Omental fat pad (tissue), 4 donors: ENCODE measurements at places on chromosomes 7 and 10.

DNA sequence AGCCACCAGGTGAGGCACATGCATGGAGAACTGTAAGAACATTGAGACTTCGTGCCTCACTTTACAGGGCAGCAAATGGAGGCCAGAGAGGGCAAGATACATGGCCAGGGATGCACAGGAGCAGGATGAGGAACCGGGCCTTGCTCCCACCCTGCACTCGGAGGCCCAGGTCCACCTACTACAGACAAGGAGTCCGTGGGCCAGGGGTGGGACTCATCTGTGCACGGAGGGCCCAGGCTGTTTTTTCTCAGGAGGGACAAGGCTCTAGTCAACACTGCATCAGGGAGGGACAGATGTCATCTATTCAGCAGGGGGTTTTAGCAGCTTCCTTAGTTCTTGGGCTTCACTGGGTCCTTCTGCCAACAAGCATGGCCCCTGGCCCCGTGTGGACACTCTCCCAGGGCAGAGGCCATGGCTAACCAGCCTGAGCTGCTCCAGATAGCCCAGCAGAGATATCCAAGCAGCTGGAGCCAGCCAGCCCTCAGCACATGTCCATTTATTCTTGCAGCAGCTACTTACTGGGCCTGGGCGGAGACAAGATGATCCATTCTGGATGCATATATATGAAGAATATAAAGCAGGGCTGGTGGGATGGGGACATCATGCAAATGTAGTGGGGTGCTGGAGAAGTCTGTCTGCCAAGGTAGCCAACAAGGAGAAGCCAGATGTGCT lies 134.5 kb upstream of the RET start:
- no peak for DNase-seq

DNA sequence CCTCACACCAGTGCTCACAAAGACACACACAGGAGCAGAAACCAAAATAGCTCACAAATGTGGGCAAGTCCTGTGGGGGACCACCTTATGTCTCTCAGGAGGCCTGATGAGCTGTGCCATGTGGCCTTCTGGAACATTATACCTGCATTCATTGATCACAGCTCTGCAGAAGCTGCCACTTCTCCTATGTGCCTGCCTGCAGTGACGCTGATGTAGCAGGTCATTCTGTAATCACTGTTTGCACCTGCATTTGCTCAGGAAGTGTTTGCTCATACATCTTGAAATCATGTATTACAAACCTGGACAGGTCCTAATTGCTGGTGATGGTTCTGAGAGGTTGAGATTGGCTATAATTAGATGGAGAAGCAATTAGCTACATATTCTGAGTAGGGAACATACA lies 310.2 kb downstream of the AUTS2 start:
- DNase-seq, result no peak

- no peak for DNase-seq
These were observed 68.1 kb downstream of the TNS3 start for GRCh38 chr7:47513741-47514241.

- DNase-seq, result no peak
These were observed 70.0 kb upstream of the HGF start for GRCh38 chr7:81839708-81840369.

DNA sequence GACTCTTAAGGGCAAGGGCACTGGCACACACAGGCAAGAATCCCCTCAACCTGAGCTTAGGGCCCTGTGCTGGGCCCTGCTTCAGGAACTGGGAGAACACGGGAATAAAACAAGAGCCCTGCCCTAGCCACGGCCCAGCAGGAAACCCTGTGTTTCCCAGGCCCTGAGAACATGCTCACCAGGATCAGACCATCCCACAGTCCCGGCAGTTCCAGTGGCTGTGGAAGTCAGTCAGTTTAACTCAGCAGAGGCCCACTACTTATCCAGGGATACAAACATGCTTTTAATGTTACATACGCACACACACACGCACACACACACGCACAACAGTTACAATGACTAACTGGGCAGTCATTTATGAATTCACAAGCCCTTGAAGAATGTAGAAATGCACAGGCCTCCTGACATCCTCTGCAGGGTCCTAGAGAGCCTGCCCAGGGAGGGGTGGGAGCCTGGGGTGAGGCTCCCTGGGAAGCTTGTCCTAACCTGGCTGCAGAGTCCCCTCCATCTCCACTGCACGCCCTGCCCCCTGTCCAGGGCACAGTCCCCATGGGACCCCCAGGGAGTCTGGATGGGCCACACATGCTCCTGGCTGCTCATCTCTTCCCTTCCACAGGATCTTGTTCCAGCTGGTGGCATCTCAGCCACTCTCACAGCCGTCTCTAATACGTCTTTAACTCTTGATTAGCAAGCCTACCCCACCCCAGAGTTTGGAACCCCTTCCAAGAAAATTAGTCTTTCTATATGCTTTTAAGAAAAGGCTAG lies 97.6 kb downstream of the TCERG1L start:
- no peak for DNase-seq

GRCh38 chr7:100947792-100948191 lies 1.5 kb upstream of the MUC3A start:
- no peak for DNase-seq
